Naive thymus-derived CD4-positive, alpha-beta T cell (primary cell): ENCODE measurements at places on chromosomes 4 and X.

DNA sequence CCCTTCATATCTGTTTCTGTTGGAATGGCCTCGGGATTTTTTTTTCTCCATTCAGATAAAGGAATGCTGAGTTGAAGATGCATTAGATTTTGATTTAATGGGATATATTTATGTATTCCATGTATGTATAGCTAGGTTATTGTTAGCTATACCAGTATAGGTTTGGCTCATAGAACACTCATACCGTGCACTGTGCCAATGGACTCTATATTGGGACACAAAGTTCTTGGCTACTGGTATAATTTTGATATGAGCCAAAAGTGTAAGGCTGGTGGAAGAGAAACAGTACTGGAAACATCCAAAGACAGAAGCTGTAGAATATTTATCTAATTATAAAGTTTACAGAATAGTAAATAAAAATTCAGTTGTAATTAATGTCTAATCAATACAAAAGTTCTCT, 1912.1 kb downstream of the STIM2 start:
- H3K4me3 ChIP-seq, result no peak overlapping the region
- no peaks in the 10 kb centered on the region for H3K27me3 ChIP-seq
- no peak for DNase-seq
- no peaks in the 10 kb centered on the region for H3K4me1 ChIP-seq
- no peak overlapping the region for H3K27ac ChIP-seq
- H3K36me3 ChIP-seq, result no peaks in the 10 kb centered on the region

GRCh38 chr4:3362431-3363287, 69.8 kb downstream of the RGS12 start:
- no peaks in the 10 kb centered on the region for H3K4me1 ChIP-seq
- no peaks in the 10 kb centered on the region for H3K27me3 ChIP-seq
- H3K36me3 ChIP-seq, result no peaks in the 10 kb centered on the region
- no peak overlapping the region for H3K4me3 ChIP-seq
- H3K27ac ChIP-seq, result no peak overlapping the region

DNA sequence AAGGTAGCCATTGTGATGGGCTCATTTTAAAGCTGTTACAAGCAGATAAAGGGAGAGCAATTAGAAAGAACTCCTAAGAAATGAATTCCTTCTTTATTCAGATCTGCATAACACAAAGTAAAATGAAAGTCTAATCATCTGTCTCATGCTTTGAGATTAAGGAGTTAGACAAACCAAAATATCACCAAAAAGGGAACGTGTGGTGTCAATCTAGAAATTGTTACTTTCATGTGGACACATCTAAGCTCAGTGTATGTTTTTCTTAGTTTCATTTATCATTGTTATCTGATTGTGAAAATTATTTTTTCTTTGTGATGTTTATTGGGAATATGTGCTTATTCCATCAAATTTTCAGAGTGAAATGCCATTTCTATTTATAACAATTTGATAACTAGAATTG, 80.3 kb downstream of the BANK1 start:
- no peaks in the 10 kb centered on the region for H3K27me3 ChIP-seq
- H3K36me3 ChIP-seq, result no peaks in the 10 kb centered on the region
- H3K27ac ChIP-seq, result no peak overlapping the region
- no peak for DNase-seq
- no peak overlapping the region for H3K4me3 ChIP-seq
- no peaks in the 10 kb centered on the region for H3K4me1 ChIP-seq

DNA sequence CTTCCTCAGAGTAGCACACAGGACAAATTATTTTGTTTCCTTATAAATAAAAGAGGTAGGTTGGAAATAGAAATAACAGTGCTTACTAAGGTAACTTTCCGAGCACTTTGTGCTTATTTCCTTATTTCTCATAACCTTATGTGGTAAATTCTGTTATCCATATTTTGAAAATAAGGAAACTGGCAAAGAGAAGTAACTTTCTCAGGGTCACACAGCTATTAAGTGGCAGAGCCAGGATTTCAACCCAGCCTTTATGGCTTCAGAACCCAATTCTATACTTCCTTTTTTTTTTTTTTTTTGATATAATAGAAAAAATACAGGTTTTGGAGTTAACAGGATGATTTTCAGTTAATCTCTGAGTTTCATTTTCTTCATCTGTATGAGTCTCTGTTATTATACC, 3.3 kb downstream of the UTP3 start:
- no peak overlapping the region for H3K27ac ChIP-seq
- H3K4me3 ChIP-seq, result no peak overlapping the region
- H3K4me1 ChIP-seq, result peaks cover 7% of the 10 kb centered on the region
- no peaks in the 10 kb centered on the region for H3K27me3 ChIP-seq
- no peaks in the 10 kb centered on the region for H3K36me3 ChIP-seq
